ENCODE measurements at places on chromosomes 1 and 21.

DNA sequence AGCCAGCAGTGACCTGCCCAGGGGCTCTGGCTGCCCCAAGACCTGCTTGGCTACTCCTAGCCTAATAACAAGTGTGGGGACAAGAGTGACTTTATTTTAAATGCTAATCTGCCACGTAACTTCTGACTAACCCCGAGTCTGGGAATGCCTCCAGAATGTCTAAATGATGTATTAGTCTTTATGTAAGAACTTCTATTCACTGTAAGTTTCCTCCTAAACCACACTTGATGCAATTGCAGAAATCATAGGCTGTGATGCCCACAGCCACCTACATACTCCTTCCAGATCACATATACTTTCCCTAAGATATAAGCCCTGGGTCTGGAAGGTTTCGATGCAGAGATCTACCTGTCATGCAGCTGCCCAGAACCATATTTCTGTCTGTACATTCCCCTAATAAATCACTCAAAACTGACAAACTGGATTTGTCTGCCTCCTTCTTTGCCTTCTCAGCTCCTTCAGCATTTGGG is 5.9 kb upstream of the VPS45 start:
- DNase-seq = no peak

- no peak for DNase-seq
Observed at GRCh38 chr1:241542199-241542907, 10.2 kb downstream of the KMO start.

- DNase-seq = peak; percentile 30
Observed at GRCh38 chr1:89987159-89987819, 7.6 kb upstream of the ZNF326 start.

GRCh38 chr1:1024771-1025699 is 5.1 kb downstream of the AGRN start:
- peak; percentile 85 for DNase-seq

- no peak for DNase-seq
Observed at GRCh38 chr1:197843401-197843800, 59.0 kb upstream of the C1orf53 start.

DNA sequence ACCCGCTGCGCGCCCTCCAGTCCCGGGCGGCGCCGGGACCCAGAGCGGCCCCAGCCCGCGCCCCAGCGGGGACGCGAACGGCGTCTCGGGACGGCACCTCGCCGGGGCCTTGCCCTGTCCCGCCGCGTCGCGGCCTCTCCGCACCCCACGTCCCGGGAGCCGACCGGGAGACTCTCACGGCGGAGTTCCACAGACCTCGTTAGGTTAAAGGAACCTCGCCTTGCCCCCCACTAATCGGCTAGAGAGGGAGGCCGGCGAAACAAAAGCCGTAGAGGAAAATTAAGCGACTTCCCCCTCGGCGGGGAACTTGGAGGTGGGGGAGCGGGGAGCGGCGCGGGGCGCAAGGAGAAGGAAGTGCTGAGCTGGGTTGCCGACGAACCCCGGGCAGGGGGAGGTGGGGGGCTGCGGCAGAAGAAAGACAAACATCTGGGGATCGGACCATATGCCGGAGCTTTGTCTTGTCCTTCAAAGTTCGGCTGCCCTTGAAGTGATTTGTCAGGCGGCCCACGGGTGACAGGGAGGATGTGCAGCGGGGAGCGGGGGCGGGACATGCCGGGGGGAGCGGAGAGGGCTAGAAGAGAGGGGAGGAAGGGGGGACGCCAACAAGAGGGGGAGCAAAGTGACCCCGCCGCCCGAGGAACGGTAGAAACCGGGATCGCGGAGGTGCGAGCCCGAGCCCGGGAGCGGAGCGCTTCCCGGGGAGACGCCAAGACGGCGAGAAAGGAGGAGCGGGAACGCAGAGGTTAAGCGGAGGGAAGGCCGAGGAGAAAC is 120.0 kb upstream of the RRP15 start:
- peak; percentile 78 for DNase-seq

DNA sequence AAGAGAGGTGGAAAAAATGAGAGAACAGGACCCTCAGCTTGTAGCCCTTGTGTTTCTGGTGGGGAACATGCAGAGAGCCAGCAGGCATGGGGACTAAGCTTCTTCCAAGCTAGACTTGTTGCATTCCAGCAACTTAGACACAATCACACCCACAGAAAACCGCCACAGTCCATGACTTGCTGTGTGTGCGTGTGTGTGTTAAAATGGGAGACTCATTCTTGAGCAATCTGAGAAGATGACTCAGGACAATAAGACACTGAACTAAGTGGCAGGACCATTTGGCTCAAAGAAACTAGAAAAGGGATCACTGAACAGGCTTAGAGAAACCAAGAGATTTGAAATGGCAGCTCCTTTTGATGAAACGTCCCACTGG is 78.0 kb downstream of the HLX start:
- DNase-seq = no peak

DNA sequence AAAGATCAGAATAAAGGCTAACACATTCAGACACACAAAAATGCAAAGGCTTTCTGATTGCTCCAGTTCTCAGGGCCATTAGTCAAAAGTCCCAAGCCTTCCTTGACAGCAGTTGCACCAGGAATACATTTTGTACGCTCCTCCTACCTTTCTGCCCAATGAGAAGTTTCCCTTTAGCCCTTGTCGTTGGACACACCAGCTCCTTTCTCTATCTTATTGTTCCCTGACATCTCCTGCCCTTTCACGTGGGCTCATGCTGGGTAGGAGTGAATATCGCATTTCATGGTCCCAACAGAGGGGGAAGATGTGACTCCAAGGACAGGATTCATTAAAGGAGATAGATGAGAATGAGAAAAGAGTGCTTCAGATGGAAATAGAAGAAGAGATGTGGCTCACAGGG is 33.5 kb upstream of the IFI16 start:
- DNase-seq = no peak

GRCh38 chr21:34715985-34716596 is 47.3 kb downstream of the CLIC6 start:
- DNase-seq = no peak

- DNase-seq = no peak
Observed at GRCh38 chr1:6338695-6339094, 54.9 kb downstream of the ACOT7 start.
